ENCODE measurements at places on chromosomes 16 and 17.

DNA sequence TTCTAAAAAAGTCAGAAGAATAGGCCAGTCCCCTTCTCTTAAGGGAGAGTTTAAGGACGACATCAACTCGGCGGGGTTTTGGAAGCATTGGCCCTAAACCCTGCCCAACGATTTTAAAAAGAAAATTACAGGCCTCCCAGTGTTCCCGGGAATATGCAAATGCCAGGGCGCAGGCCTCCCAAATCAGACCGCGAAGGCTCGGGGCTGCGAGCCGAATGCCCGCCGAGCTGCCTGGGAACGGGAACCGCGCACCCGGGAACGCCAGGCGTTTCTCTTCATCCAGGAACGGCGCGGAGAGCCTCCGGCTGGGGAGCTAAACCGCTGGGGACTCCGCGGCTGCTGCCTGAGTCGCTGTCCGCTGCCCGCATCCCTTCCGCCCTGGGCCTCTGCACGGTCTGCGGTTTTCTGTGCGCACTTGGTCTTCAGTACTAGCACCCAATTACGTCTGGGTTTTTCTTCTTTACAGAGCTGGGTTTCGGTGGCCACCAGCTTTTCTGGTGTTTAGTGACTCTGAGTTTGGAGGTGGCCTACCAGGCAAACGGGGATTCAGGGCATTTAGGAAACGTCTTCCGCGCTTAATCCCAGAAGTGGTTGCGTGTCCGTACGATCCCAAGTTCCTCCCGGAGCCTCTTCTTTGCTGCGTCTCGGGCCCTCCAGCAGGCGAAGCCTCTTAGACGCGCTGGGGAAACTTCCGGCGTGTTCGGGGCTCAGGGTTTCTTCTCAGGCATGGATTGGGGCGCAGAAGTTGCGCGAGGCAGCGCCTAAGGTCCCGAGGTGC, 5.7 kb downstream of the IRX5 start:
- DNase-seq: peak; percentile 62

DNA sequence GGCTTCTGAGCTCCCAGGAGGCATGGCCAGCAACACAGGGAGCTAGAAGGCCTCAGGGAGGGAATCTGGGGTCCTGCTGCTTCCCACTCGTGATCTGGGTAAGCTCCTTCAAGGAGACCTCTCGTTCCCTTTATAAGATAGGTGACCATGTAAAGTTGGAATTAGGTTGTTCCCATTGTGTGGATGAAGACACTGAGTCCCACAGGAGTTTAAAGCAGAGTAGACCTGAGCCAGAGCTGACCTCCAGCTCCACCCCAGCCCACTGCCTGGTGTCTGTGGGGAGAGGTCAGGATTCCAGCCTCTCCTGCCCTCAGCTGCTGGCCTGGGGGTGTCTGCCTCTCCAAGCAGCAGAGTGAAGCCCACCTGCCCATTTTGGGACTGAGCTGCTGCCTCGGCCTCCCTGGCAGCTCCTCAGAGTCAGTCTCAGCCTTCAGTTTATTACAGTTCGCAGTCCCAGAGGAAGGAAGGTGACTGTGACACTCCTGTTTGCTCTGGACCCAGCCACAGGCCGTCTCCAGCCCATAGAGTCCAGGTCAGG, 33.1 kb upstream of the LGALS9 start:
- DNase-seq: no peak

- DNase-seq: peak; percentile 36
Observed at GRCh38 chr17:6269478-6269877, 165.4 kb downstream of the AIPL1 start.

GRCh38 chr16:69365901-69366300, 14.3 kb upstream of the TMED6 start:
- no peak for DNase-seq

- DNase-seq: no peak
Observed at GRCh38 chr16:68284847-68285246, 20.5 kb downstream of the SLC7A6 start.

DNA sequence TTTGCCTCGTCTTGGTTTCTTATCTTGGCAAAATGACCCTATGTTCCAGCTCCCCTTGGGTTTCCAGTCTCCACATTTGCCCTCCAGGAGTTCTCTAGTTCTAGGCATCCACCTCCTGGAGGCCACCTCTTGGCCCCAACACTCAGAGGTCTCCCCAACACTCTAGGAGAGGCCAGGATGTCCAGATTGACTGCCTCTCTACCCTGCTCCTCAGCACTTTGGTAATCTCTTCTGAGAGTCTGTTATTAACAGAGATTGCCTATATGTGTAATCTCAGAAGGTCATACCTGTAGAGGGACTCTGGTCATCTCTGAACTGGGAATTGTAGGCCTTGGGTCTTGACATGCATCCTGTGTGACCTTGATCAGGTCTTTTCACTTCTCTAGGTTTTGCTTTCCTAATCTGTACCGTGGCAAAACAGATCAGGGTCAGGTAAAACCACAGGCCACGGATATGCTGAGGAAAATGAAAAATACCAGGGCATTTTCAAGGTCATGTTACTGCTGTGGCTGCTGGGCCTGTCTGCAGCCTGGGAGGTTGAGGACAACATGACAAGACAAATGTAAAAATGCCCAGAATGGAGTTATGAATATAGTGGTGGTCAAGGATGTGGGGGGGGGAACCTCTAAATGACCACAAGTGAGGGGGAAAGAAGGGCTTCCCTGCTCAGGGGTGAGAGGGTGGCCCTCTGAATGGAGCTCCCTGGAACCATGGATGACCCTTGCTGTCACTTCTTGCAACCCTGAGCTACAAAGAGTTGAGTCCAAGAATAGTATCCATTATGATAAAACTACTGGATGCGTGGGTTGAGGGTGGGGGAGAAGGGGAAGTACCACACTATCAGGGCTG, 5.0 kb upstream of the CCL4L2 start:
- DNase-seq: no peak

DNA sequence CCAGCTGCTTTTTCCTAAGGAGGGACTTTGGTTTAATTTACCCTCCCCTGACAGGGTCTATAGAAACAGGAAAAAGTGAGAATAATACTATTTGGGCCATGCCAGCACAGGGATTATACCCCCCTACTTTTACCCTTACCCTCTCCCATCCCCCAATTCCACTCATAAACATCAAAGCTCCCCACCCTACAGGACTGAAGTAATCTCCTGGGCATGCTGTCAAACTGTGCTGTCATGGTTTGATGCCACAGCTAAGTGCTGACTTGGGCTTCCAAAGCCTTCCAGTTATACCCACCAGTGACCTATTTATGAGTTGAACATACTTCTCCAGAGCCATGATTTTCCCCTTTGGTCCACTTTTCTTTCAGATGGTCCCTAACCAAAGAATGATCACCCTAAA, 12.8 kb downstream of the PHF12 start:
- DNase-seq: no peak

GRCh38 chr17:76709077-76709950, 1.5 kb downstream of the MXRA7 start:
- peak; percentile 99 for DNase-seq

DNA sequence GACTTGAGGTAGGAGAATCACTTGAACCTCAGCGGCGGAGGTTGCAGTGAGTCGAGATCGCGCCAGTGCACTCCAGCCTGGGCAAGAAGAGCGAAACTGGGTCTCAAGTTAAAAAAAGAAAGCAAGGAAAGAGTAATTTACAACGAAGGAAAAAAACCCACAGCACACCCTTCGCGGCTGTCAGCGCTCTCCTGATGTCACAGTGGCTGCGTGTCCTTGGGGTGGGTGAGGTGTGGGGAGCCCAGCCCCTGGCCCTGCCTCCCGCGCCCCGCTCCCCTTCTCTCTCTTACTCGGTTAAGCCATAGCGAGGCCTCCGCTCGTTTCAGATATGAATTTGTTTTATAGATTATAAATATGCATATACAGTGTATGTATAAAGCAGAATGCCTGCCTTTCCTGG, 740 bp upstream of the JPT2 start:
- no peak for DNase-seq

- peak; percentile 49 for DNase-seq
Observed at GRCh38 chr17:38693700-38694329, 11.3 kb upstream of the MLLT6 start.

DNA sequence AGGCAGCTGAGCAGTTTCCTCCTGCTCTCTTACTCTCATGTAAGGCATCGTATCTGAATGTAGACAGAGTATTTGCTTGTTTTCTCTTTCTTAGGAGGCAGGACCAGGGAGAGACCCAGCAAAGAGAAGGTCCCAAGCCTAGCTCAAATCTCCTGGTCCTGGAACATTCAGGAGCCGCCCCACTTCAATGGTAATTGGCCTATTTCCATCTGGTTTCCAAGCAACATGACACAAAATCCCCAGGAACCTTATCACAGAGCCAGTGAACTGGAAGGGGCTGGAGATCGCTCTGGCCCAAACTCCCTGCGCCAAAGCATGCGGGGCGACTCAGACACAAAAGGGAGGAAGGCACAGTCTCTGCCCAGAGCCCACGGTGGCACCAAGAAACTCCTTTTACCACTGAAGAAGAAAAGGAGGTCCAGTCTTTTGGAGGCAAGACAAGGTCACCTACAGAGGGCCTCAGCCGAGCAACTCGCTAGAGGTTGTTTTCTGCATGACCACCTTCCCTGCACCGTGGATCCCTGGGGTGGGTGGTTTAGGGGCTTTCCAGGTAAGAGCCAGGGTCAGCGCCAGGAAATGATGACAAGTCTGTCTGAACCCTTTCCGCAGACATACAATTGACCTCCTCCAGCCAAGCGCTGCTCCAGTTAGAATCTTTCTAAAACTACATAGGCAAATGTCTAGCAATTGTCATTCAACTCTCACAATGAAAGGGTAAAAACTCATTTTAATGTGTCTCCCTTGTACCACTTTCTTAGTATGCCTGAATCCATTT, 394.7 kb downstream of the SOX9 start:
- peak; percentile 20 for DNase-seq
